CD4-positive, alpha-beta memory T cell (primary cell): ENCODE measurements at places on chromosomes 16 and 17. TPM values are rescaled to one million over a fixed set of nuclear protein-coding genes. Genes with fewer than 3 reads are reported as not detected.
A peak's percentile ranks its signal among the peaks of the same experiment; 100 is the strongest.

DNA sequence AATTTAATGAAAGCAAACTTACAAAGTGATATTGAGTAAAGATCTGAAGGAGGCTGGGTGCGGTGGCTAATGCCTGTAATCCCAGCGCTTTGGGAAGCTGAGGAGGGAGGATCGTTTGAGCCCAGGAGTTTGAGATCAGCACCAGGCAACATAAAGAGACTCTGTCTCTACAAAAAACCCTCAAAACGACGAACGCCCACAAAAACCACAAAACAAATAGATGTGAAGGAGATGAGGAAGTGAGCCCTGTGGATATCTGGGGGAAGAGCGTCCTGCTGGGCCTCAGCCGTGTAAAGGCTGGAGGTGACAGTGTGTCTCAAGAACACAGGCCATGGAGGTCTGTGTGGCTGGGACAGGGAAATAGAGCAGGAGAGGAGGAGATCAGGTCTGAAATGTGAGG is 68.8 kb downstream of the ITFG1 start:
- H3K4me3 ChIP-seq, result no peak overlapping the region
- no peaks in the 10 kb centered on the region for H3K36me3 ChIP-seq
- no peak overlapping the region for H3K27ac ChIP-seq
- H3K27me3 ChIP-seq, result no peaks in the 10 kb centered on the region
- H3K4me1 ChIP-seq, result peaks cover 15% of the 10 kb centered on the region

- no peak overlapping the region for H3K4me3 ChIP-seq
- no peaks in the 10 kb centered on the region for H3K27me3 ChIP-seq
- H3K36me3 ChIP-seq, result no peaks in the 10 kb centered on the region
- no peak overlapping the region for H3K27ac ChIP-seq
Measured at GRCh38 chr16:53872248-53873221, 168.6 kb downstream of the FTO start.

GRCh38 chr16:86984343-86984742 is 332.8 kb downstream of the C16orf95 start:
- DNase-seq, result no peak
- H3K27me3 ChIP-seq, result no peaks in the 10 kb centered on the region
- no peaks in the 10 kb centered on the region for H3K36me3 ChIP-seq
- no peak overlapping the region for H3K27ac ChIP-seq

DNA sequence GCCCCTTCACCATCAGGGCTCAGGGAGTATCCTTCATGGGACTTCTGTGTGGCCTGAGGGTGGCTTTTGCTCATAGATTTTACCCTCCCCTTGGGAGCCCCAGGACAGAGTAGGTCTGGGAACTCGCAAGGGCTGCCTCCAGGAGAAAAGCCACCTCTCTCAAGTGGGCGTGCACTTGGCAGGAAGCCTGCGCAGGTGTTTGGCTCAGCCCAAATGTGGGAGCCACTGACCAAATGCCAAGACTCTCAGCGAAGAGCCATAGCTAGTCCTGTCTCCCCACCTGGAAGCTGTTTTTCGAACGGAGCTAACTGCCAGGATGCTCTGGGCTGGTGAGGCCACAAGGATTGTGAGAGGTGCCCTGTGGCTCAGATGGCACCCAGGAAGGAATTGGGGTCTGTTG is 2.0 kb upstream of the HSD17B2 start:
- no peak overlapping the region for H3K4me3 ChIP-seq
- no peak overlapping the region for H3K27ac ChIP-seq
- no peaks in the 10 kb centered on the region for H3K36me3 ChIP-seq
- no peaks in the 10 kb centered on the region for H3K4me1 ChIP-seq
- H3K27me3 ChIP-seq, result no peaks in the 10 kb centered on the region

GRCh38 chr17:6775871-6776405 is at the start of gene FBXO39:
Gene FBXO39 (plus strand): TSS chr17:6776215. CDS start chr17:6779869, 3,654 bp downstream.
- H3K36me3 ChIP-seq, result peaks cover 23% of the 10 kb centered on the region
- H3K4me1 ChIP-seq, result no peaks in the 10 kb centered on the region
- peaks cover 10% of the 10 kb centered on the region for H3K27me3 ChIP-seq
- no peak within 1 kb of the TSS for H3K27ac ChIP-seq
- no peak within 1 kb of the TSS for H3K4me3 ChIP-seq

- H3K4me3 ChIP-seq, result no peak overlapping the region
- H3K27ac ChIP-seq, result no peak overlapping the region
- H3K4me1 ChIP-seq, result no peaks in the 10 kb centered on the region
- peaks cover 7% of the 10 kb centered on the region for H3K27me3 ChIP-seq
- DNase-seq, result no peak
Measured at GRCh38 chr16:87607223-87607622, 4.9 kb downstream of the JPH3 start.

DNA sequence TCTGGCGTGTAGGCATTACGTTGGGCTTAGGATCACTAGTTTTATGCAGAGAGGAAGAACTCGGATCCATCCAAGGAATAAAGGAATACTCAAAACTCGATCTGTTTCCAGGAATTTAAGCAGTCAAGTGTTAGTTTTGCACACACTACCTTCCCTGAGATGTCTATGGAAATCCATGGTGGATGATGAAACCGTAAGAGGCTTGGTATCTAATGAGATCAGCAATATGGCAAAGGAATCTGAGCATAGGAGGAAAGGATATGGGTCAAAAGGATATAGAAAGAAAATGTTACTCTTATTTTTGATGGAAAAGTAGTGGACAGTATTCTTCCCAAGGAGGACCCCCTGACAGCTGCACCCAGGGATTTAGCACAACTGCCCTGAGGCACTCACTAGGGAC is 59.6 kb downstream of the SMG6 start:
- H3K4me3 ChIP-seq, result no peak overlapping the region
- H3K27ac ChIP-seq, result no peak overlapping the region
- DNase-seq, result no peak
- H3K27me3 ChIP-seq, result no peaks in the 10 kb centered on the region
- H3K4me1 ChIP-seq, result no peaks in the 10 kb centered on the region
- peaks cover 26% of the 10 kb centered on the region for H3K36me3 ChIP-seq

GRCh38 chr16:28513484-28514181 is 7.0 kb upstream of the IL27 start:
- H3K27me3 ChIP-seq, result no peaks in the 10 kb centered on the region
- H3K36me3 ChIP-seq, result no peaks in the 10 kb centered on the region
- DNase-seq, result no peak
- H3K27ac ChIP-seq, result no peak overlapping the region
- no peak overlapping the region for H3K4me3 ChIP-seq

- H3K27me3 ChIP-seq, result no peaks in the 10 kb centered on the region
- DNase-seq, result no peak
- no peaks in the 10 kb centered on the region for H3K4me1 ChIP-seq
- H3K4me3 ChIP-seq, result no peak overlapping the region
- H3K36me3 ChIP-seq, result no peaks in the 10 kb centered on the region
Measured at GRCh38 chr17:81810892-81811704, 7.1 kb downstream of the GCGR start.

DNA sequence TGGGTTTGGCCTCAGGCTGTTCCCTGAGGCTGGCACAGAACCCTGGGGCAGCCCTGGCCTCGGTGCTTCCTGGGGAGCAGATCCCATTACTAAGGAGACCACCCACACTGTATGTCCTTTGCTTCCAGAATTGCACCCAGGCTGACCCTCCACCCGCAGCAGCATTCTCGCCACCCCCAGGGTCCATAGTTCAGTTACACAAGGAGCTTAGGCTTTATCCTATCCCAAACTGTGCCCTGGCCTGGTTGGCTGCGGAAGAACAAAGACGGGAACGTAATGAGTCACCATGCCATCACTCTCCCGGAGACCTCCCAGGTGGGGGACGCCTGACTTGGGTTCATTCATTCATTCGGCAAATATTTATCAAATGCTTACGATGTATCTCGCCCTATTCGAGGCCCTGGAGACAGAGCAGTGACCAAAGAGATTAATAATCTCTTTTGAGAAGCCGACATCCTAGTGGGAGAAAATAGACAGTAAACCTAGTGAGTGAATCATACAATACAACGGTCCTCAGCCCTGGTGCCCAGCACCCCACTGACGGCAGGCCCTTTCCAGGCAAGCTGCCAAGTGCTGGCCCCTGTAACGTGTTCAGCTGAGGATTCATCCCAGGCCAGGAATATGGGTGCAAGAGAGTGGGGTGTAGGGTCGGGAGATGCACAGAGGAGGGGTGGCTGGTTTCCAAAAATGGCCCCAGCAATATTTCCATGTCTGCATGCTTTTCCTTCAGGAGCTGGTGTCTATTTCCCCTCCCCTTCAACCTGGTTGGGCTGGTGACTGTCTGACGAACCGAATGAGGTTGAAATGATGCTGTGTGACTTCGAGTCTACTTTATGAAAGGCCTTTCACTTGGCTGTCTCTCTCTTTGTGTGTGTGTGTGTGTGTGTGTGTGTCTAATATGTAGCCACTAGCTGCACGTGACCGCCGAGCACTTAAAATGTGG is 134.2 kb downstream of the MGAT5B start:
- peaks cover 27% of the 10 kb centered on the region for H3K4me1 ChIP-seq
- no peaks in the 10 kb centered on the region for H3K27me3 ChIP-seq
- H3K27ac ChIP-seq, result no peak overlapping the region
- H3K4me3 ChIP-seq, result no peak overlapping the region
- no peaks in the 10 kb centered on the region for H3K36me3 ChIP-seq
- no peak for DNase-seq

- H3K4me1 ChIP-seq, result no peaks in the 10 kb centered on the region
- H3K36me3 ChIP-seq, result no peaks in the 10 kb centered on the region
Measured at GRCh38 chr16:48681520-48681919, 71.5 kb upstream of the N4BP1 start.

GRCh38 chr17:68944435-68945035 is 10.7 kb downstream of the ABCA8 start:
- H3K4me1 ChIP-seq, result no peaks in the 10 kb centered on the region
- no peaks in the 10 kb centered on the region for H3K36me3 ChIP-seq
- H3K27me3 ChIP-seq, result no peaks in the 10 kb centered on the region

DNA sequence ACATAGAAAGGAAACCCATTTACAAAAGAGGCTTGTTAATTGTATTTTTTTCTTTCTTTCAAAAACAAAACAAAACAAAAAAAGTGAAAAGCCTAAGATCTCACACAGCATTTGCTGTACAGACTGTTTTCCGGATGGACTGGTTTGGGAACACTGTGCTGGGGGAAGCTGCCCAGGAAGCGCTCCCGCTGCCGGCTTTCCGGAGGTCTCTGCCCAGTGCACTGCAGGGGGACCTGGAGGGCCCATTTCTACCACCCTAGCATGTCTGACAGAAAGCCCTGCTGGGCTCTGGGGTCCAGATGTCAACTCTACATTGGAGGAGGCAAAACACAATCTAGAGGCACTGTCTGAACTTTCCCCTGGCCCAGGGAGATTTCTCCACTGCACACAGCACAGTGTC is 26.3 kb upstream of the CLEC18B start:
- DNase-seq, result no peak
- H3K4me1 ChIP-seq, result no peaks in the 10 kb centered on the region
- H3K27ac ChIP-seq, result no peak overlapping the region
- H3K36me3 ChIP-seq, result peaks cover 23% of the 10 kb centered on the region
- H3K4me3 ChIP-seq, result no peak overlapping the region
- no peaks in the 10 kb centered on the region for H3K27me3 ChIP-seq

DNA sequence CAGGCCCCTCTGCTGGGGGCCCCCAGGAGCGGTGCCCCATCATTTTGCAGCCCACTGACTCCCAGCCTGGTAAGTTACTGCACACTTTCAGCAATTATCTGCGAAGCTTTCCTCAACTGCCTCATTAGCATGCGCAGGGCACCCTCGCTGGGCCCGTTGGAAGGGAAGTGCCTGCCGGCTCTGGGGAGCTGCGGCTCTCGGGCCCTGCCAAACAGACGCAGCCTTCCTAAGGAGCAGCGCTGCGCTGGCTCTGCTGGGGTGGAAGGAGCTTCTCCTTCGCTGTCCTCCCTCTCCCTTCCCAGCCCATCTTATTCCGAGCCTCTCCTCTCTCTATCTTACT is 71.0 kb downstream of the RBBP6 start:
- no peaks in the 10 kb centered on the region for H3K27me3 ChIP-seq
- no peak overlapping the region for H3K27ac ChIP-seq
- no peaks in the 10 kb centered on the region for H3K36me3 ChIP-seq
- no peak overlapping the region for H3K4me3 ChIP-seq

- no peaks in the 10 kb centered on the region for H3K36me3 ChIP-seq
- no peaks in the 10 kb centered on the region for H3K27me3 ChIP-seq
- no peak overlapping the region for H3K27ac ChIP-seq
- H3K4me1 ChIP-seq, result peaks cover 14% of the 10 kb centered on the region
Measured at GRCh38 chr17:51103050-51103449, 17.6 kb downstream of the SPAG9 start.

GRCh38 chr16:48608871-48609651 is 919 bp downstream of the N4BP1 start:
- H3K27me3 ChIP-seq, result no peaks in the 10 kb centered on the region
- H3K4me1 ChIP-seq, result peaks cover 84% of the 10 kb centered on the region
- no peaks in the 10 kb centered on the region for H3K36me3 ChIP-seq
- H3K27ac ChIP-seq, result peak overlapping the region; percentile 87
- peak overlapping the region; percentile 55 for H3K4me3 ChIP-seq

- H3K36me3 ChIP-seq, result no peaks in the 10 kb centered on the region
- DNase-seq, result no peak
- no peak overlapping the region for H3K4me3 ChIP-seq
- H3K27me3 ChIP-seq, result no peaks in the 10 kb centered on the region
Measured at GRCh38 chr16:35795361-35796029, 2336.1 kb downstream of the TP53TG3F start.

DNA sequence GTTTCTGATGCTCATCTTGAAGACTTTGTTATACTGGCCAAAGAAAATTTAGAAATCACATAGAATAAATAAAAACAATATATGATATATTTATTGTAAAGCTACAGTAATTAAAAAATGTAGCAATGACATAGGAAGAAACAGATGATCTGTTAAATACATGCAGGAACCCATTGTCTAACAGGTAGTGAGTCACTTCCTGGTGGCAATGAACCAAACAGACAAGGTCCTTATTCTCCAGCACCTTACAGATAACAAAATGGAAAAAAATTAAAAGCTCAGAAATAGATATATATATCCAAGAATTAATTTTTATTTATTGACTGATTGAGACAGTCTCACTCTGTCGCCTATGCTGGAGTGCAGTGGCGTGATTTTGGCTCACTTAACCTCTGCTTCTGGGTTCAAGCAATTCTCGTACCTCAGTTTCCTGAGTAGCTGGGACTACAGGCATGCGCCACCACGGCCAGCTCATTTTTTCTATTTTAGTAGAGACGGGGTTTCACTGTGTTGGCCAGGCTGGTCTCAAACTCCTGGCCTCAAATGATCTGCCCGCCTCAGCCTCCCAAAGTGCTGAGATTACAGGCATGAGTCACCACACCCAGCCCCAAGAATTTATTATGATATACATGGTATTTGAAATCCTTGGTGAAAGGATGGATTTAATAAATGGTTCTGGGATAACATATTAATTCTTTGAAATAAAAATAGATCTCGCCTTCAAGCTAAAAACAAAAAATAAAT is 7.5 kb downstream of the NETO2 start:
- DNase-seq, result no peak
- H3K4me1 ChIP-seq, result peaks cover 8% of the 10 kb centered on the region
- no peaks in the 10 kb centered on the region for H3K36me3 ChIP-seq
- H3K27me3 ChIP-seq, result no peaks in the 10 kb centered on the region
- H3K27ac ChIP-seq, result no peak overlapping the region

GRCh38 chr17:35496451-35497290 is 40.8 kb downstream of the SLFN12L start:
- H3K27ac ChIP-seq, result no peak overlapping the region
- H3K4me3 ChIP-seq, result no peak overlapping the region
- H3K4me1 ChIP-seq, result peaks cover 42% of the 10 kb centered on the region
- no peak for DNase-seq

TSPAN10 gene
- 1.1 TPM for total RNA-seq

HOXB9 gene
- not detected for total RNA-seq

ARMC7 gene
- 20.0 TPM for total RNA-seq

MT1G gene
- not detected for total RNA-seq

PRR15L gene
- total RNA-seq, result not detected

EVPLL gene
- not detected for total RNA-seq

SNN gene
- total RNA-seq, result 19.2 TPM

TMEM238L gene
- not detected for total RNA-seq

ZNF778 gene
- 13.1 TPM for total RNA-seq

POLG2 gene
- 60.0 TPM for total RNA-seq

OR2C1 gene
- not detected for total RNA-seq

MLST8 gene
- 28.1 TPM for total RNA-seq

CRYBA1 gene
- total RNA-seq, result not detected
